ENCODE measurements at places on chromosomes 6 and 20.

GRCh38 chr6:14123386-14124111 is 6.0 kb downstream of the CD83 start:
- H3K4me3 ChIP-seq, result no peak overlapping the region
- H3K4me1 ChIP-seq, result peaks cover 60% of the 10 kb centered on the region
- H3K36me3 ChIP-seq, result peaks cover 61% of the 10 kb centered on the region
- H3K27ac ChIP-seq, result peak overlapping the region; percentile 53

DNA sequence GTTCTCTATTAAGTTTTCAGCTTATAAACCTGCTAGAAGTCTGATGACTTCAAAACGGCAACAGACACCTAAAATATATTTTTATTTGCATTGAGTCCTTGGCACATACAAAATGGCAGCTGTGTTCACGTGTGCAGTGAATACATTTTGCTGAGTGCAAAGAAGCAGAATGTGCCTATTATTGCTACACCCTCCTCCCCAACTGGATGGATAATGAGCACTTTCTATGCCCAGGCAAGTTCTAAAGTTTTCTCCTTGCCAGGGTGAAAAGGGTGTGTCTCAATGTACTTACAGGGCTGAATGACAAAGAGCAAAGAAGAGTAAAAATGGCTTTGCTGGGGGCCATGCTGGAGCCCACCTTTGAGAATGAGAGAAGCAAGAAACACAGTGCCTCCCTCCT is 4.0 kb upstream of the FERMT1 start:
- no peak for DNase-seq
- H3K36me3 ChIP-seq, result no peaks in the 10 kb centered on the region
- H3K27ac ChIP-seq, result no peak overlapping the region
- H3K27me3 ChIP-seq, result peaks cover 23% of the 10 kb centered on the region
- H3K4me3 ChIP-seq, result no peak overlapping the region
- peaks cover 5% of the 10 kb centered on the region for H3K4me1 ChIP-seq

DNA sequence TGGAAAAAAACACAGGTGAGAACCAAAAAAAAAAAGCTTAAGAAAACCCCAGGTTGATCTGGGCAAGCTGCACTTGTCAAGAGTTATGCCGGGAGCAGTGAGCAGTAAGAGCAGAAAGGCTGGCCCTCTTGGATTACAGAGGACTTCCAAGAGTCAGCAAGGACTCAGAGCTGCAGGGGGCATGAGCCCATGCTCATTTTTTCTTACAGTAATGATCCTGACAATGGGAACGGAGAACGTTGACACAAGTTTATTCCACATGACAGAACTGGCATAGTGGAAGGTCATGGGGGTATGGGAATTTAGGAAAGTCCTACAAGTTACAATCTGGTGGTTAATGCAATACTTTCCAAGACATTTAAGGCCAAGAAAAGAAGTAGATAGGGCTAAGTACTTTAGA is 256.6 kb downstream of the GMDS start:
- H3K4me1 ChIP-seq, result peaks cover 9% of the 10 kb centered on the region
- no peak overlapping the region for H3K27ac ChIP-seq
- no peak for DNase-seq
- H3K4me3 ChIP-seq, result no peak overlapping the region

- peaks cover 36% of the 10 kb centered on the region for H3K4me1 ChIP-seq
- no peaks in the 10 kb centered on the region for H3K36me3 ChIP-seq
- H3K4me3 ChIP-seq, result no peak overlapping the region
- DNase-seq, result no peak
Measured at GRCh38 chr6:106124437-106125430, 38.6 kb downstream of the PRDM1 start.

DNA sequence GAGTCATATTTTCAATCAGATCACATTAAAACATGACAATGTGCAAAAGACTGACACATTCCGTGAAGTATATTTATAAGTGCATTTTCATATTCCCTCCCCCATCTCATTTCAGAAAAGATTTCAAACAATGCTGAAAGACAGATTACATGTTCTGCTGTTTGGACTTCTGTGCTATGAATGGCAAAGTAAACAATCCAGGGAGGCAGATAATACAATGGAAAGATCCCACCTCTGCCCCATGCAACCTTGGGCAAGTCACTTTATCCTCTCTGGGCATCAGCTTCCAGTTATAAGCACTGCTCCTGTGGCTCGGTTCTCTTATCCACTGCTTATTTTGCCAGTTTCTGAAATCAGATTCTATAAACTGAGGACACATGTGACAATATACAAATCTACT is 110.2 kb downstream of the RCAN2 start:
- DNase-seq, result no peak
- no peak overlapping the region for H3K27ac ChIP-seq
- H3K36me3 ChIP-seq, result no peaks in the 10 kb centered on the region
- no peaks in the 10 kb centered on the region for H3K4me1 ChIP-seq
- peaks cover 8% of the 10 kb centered on the region for H3K27me3 ChIP-seq

DNA sequence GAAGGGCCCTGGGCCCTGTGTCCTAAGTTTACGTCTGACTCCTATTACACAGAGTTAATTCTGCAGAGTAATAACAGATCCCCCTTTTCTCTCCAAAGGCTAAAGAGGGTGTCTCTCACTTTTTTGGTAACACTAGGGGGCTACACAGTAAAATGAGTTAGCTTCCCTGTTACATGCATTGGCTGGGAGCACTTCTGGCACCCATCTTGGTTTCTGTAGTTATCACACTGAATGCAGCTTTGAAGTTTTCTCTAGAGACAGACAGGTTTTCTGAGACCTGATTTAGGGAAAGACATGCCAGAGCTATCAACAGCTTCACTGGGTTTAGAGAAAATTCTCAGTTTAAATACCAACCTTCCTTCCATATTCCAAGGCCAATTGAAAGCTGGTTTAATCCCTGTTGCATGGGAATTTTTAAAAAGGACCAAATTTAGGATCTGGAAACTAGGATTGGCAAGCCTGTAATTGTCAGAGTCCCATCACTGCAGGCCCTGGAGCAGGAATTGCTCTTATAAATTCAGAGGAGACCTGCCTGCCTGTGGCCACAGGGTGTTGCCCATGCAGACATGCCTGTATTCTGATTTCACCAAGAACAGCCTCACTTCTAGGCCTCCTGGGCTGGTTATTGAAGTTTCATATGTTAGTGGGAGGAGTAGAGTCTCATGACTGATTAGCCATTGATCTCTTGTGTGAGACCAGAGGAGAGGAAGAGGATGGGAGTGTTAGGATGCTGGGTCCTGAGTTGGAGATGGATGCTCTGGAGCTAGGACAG is 29.4 kb downstream of the RNF8 start:
- peaks cover 2% of the 10 kb centered on the region for H3K4me1 ChIP-seq
- H3K27me3 ChIP-seq, result no peaks in the 10 kb centered on the region
- no peak for DNase-seq
- no peak overlapping the region for H3K27ac ChIP-seq

DNA sequence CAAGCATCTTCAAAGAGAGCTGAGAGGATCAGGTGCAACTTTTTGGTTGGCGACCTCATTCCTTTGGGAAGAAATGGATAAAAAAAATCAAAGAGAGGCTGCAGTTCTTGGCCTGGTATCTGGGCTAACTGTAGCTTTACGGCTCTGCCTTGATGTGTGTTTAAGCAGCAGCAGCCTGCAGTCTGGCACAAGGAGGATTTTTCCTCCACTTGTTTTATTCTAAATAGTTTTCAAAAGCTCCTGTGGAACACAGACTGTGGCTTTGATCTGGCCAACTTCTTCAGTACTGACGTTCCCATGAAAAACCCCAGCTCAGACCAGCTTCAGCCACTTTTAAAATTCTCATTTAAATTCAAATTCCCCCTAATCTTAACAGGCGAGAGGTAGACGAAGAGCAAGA is 137.3 kb downstream of the HDGFL1 start:
- H3K4me1 ChIP-seq, result no peaks in the 10 kb centered on the region
- no peaks in the 10 kb centered on the region for H3K27me3 ChIP-seq
- no peaks in the 10 kb centered on the region for H3K36me3 ChIP-seq
- H3K27ac ChIP-seq, result no peak overlapping the region
- H3K4me3 ChIP-seq, result no peak overlapping the region

GRCh38 chr6:152595499-152595898 is 41.7 kb downstream of the SYNE1 start:
- H3K27ac ChIP-seq, result no peak overlapping the region
- H3K4me3 ChIP-seq, result no peak overlapping the region
- H3K27me3 ChIP-seq, result no peaks in the 10 kb centered on the region
- H3K4me1 ChIP-seq, result no peaks in the 10 kb centered on the region

- H3K4me1 ChIP-seq, result no peaks in the 10 kb centered on the region
Measured at GRCh38 chr6:160355001-160355400, 6.8 kb downstream of the SLC22A3 start.

GRCh38 chr20:62496568-62497218 is 20.9 kb upstream of the GATA5 start:
- H3K4me1 ChIP-seq, result peaks cover 19% of the 10 kb centered on the region
- H3K27ac ChIP-seq, result no peak overlapping the region
- DNase-seq, result peak; percentile 44
- no peak overlapping the region for H3K4me3 ChIP-seq
- H3K27me3 ChIP-seq, result peaks cover 4% of the 10 kb centered on the region

- peak overlapping the region; percentile 17 for H3K4me3 ChIP-seq
- DNase-seq, result no peak
- H3K36me3 ChIP-seq, result peaks cover 18% of the 10 kb centered on the region
- no peaks in the 10 kb centered on the region for H3K27me3 ChIP-seq
- H3K4me1 ChIP-seq, result peaks cover 86% of the 10 kb centered on the region
Measured at GRCh38 chr6:16689788-16690607, 71.3 kb downstream of the ATXN1 start.

GRCh38 chr6:137762168-137763090 is 104.6 kb upstream of the TNFAIP3 start:
- no peak overlapping the region for H3K27ac ChIP-seq

Data from activated CD8-positive, alpha-beta T cell treated with anti-CD3 and anti-CD28 coated beads for 36 hours (primary cell).